Activated T-helper 2 cell treated with anti-CD3 and anti-CD28 coated beads, Interferon-gamma antibody, Interleukin-2, Interleukin-4, amounts not matched to agents 10 μg/mL and 5 μg/mL and 100 μg/mL, durations not matched to agents 14 hours and 24 hours and 36 hours (primary cell): ENCODE measurements at places on chromosomes 16 and 17.

- DNase-seq: peak; percentile 46
Observed at GRCh38 chr17:28570716-28571360, 486 bp downstream of the PIGS start.

- DNase-seq: no peak
Observed at GRCh38 chr16:46618516-46618915, 2.7 kb downstream of the SHCBP1 start.

DNA sequence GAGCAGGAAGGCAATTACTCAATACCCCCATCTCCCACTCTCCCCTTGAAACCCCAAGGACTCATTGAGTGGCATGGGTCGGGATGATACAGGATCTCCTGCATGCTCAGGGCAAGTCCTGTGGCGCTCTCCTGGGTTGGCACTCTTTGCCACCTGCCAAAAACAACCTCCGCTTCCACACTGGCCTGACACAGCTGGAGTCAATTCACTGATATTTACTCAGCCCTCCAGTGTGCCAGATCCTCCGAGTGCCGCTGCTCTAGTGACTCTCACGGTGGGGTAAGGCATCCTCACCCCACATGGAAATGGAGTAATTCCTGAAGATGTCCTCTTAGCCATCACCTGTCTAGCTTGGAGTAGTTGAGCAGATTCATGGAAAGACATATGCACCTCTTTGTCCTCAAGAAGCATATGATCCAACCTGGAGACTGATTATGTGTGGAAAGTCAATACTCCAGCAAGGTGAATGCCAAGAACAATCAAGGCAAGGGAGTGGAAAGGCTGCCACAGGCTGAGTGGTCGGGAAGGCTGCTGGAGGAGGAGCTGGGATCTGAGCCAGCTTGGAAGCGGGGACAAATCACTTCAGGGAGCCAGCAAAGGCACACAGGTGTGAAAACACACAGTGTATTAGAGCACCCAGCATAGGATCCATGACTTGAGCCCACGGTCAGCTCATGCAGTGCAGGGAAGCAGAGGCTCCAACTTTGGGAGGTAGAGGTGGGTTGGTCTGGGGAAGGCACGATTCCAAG lies 12.6 kb upstream of the GOSR2 start:
- DNase-seq: no peak

GRCh38 chr16:450785-451512 lies 25.5 kb downstream of the RAB11FIP3 start:
- DNase-seq: no peak

- no peak for DNase-seq
Observed at GRCh38 chr17:8320990-8321389, 10.9 kb downstream of the ARHGEF15 start.

DNA sequence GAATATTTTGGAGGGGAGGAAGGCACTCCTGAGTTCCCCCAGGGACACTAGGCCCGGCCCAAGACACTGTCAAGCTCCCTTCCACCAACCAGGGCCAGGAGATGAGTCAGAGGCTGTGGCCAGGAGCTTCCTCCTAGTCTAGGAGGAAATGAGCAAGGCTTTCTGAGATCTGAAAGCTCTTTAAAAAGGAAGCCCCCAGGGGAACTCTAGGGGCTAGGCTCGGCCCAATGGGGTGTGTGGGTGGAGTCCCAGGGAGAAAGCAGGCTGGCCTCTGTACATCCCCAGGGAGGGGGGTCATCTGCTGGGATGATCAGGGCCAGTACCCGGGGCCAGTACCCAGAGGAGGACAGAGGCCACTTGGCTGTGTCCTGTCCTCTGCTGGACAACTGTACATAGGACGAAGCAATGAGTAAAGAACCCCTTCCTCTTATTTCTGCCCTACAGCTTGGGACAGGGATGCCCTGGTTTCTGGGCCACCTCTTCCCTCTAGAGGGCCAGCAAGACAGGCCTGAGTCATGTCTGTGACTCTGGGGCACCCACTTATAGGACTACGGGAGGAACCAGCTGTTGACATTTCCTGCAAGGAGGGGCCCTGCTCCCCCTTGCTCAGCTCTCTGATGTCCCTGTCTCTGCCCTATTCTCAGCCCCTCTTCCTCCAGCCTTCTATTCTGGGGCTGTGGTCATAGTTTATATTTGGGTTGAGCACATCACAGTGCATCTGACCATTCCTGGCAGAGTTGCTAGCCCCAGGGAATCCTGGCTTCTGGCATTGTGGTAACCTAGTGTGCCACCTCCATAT lies 2.7 kb downstream of the FHOD1 start:
- DNase-seq: peak; percentile 73
